Stimulated activated CD8-positive, alpha-beta memory T cell treated with anti-CD3 and anti-CD28 coated beads, Interleukin-12 subunit alpha, Interleukin-12 subunit beta, amount 100 ng/mL, for 1 hour (primary cell): ENCODE measurements at places on chromosomes 4 and X.
A peak's percentile ranks its signal among the peaks of the same experiment; 100 is the strongest.

DNA sequence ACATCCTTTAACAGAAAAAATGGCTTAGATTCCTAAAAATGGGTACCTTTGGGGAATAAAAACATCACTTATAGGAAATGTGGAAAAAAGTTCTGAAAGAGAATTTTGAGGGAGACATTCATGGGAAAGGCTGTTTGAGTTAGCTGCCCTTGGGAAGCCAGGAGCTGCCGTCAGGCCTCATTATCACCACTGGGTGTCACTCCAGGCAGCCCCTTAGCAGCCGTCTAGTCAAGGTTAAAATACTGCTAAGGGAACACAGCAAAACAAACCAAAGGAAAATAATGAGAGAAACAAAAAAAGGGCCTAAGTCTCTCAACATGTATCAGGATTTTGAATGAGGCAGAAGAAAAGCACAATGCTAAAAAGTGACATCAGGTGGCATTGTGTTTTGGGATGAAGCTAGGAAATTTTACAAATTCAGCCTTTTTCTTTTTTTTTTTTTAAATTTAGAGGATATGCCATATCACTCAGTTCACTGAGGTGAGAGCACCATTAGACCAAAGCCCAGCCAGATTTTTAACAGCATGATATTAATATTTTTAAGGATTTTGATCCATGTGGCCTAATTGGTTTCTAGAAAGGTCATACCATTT, 235.3 kb downstream of the GPAT3 start:
- DNase-seq, result no peak

DNA sequence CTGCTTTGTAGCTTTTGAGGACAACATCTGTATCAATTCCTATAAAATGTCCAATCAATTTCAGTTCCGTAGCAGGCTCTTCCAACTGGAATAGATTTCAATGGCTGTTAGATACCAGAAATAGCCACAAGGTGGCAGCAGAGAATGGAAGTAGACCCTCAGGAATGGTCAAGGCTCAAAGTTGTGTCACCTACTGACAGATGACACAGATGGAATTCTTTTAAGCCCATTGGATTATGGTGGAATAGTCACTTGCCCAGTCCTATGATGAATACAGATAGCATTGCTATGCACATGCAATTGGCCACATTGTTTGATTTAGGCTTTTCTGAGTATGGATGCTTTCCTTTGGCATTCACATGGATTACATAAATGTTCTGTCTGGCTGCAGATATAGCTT, 130.4 kb upstream of the RADX start:
- peak; percentile 14 for DNase-seq

- DNase-seq, result no peak
These were observed 381.2 kb downstream of the RAPGEF2 start for GRCh38 chr4:159483782-159484741.

DNA sequence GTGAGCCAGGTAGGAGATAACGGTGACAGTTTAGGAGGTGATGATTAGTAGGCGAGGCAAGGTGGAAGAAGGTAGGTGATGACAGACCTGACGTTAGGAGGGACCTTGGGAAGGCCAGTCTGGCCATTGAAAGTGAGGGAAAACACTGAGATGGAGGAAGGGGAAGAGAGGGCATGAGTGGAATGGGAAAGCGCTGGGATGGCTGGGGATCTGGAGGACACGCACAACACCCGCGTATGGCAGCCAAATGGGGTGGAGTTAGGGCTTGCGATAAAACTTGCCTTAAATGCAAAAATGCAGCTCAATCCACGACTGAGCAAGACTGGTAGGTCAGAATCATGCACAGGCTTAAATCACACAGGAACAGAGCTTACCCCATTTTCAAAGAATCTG, 605 bp upstream of the CDKL2 start:
- DNase-seq, result no peak

DNA sequence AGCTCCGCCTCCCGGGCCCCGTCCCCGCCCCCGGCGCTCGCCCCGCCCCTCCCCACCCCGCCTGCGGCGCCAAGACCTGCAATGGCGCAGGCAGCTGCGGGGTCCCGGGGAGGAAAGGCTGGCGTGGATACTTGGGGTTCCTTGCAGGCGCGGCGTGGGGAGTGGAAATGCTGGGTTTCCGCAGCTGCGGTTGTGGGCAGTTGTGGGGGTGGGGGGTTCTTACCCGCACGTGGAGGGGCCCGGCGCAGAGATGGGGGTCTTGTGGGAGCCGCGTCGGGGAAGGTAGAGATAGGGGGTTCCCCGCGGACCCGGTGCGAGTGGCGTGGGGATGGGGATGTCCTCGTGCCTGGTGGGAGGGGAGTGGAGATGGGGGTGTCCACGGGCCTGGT, 680 bp upstream of the ASMTL start:
- DNase-seq, result peak; percentile 57

GRCh38 chr4:33551244-33551643, 2693.1 kb downstream of the ARAP2 start:
- DNase-seq, result no peak

DNA sequence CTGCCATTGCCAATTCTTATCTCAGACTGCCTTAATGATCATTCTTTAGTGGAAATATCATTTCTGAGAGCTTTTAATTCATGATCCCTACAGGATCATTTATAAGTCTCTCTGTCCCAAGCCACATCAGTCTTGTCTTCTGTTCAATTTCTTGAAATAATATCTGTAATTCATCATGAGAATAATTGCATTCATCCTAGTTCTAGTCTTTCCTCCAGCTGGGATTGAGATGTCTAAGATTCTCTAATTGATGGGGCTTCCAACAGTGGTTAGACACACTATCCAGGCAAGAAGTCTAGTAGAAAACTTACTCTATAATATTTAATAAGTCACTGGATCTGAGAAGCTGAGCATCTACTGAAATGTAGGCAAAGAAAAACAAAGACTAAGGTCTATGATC, 854.7 kb upstream of the ADGRL3 start:
- no peak for DNase-seq

DNA sequence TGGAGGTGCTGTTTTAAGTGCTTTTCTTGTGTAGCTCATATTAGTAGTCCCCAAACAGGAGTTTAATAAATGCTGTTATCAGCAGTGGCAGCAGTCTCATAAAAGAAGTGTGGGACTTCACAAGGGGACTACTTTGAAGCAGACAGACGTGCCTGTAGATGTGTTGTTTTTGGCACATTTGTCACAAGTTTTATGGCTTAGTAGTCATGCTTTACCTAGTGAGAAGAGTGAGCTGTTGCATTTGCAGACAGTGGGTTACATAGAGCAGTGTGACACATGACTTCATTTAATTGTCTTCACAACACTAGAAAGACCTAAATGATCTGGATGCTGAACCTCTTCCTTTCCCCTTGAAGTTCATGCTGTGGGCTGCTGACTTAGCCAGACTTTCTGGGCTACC, 149.5 kb upstream of the MBNL3 start:
- no peak for DNase-seq

DNA sequence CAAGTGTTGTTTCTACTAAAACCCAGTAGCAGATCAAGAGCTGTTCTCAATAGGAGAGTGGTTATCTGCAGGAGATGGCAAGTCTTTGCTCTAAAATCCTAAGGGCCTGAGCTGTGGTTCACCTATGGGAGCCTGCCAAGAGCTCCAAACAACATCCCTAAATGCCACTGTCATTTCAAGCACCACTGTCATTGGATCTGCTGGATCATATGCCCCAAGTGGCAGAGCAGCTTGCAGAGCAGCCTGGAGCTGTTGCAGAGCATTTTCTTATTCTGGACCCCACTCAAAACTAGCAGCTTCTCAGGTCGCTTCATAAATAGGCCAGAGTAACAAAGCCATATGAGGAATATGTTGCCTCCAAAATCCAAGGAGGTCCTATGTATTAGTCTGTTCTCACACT, 59.6 kb downstream of the KANTR start:
- no peak for DNase-seq

- no peak for DNase-seq
These were observed 111.9 kb upstream of the EDNRA start for GRCh38 chr4:147368948-147369347.

DNA sequence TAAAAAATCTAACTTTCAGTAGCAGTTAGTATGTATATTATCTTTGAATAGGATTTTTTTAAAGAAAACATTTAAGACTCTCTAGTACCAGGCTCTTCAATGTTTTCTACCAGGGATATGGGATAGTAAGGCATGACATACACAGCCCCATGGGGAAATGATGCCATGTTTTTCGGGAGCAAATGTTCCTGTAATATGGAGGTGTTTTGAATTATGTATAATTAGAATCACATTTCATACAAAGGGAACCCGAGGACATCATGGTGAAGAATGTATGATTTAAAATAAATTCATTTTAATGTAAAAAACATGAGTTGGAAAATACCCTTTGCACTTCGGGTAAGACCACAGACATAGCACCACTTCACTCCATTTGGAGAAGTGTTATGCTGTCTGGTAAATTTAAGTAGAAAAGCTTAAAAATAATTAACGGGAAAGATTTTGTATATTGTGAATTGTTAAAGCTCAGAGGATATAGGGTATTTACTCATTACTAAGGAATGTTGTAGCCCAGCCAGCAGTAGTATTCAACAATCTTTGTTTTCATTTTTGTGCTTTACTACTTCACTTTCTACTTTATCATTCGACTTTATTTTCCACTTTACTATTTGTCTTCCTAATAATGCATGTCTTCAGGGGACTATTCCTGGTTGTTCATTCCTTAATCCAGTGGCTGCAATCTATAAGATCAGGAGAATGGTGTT, 2050.7 kb downstream of the ARAP2 start:
- DNase-seq, result no peak

GRCh38 chr4:165326831-165327210, 648 bp upstream of the MSMO1 start:
- DNase-seq, result no peak
